Stimulated activated CD4-positive, alpha-beta T cell treated with anti-CD3 and anti-CD28 coated beads, TNF-alpha, amount 100 ng/mL, for 24 hours (primary cell): ENCODE measurements at places on chromosomes 12 and 14.

- DNase-seq, result no peak
Measured at GRCh38 chr12:110004598-110004997, 5.4 kb downstream of the ANKRD13A start.

- no peak for DNase-seq
Measured at GRCh38 chr12:27780612-27781408, 774 bp upstream of the MANSC4 start.

GRCh38 chr14:84535976-84536375, 994.0 kb upstream of the FLRT2 start:
- no peak for DNase-seq

- DNase-seq, result no peak
Measured at GRCh38 chr14:50320283-50320682, 8.2 kb downstream of the DMAC2L start.

GRCh38 chr12:78386871-78387270, 477.7 kb upstream of the SYT1 start:
- DNase-seq, result no peak

GRCh38 chr12:10184261-10184843, 5.5 kb downstream of the TMEM52B start:
- no peak for DNase-seq

GRCh38 chr14:90697132-90697531, 119.1 kb downstream of the TTC7B start:
- DNase-seq, result no peak

GRCh38 chr12:60100160-60100559, 504.3 kb downstream of the SLC16A7 start:
- no peak for DNase-seq

- DNase-seq, result no peak
Measured at GRCh38 chr12:27333403-27334009, 870 bp downstream of the BMAL2 start.

- DNase-seq, result no peak
Measured at GRCh38 chr12:13288937-13289652, 92.6 kb downstream of the EMP1 start.

DNA sequence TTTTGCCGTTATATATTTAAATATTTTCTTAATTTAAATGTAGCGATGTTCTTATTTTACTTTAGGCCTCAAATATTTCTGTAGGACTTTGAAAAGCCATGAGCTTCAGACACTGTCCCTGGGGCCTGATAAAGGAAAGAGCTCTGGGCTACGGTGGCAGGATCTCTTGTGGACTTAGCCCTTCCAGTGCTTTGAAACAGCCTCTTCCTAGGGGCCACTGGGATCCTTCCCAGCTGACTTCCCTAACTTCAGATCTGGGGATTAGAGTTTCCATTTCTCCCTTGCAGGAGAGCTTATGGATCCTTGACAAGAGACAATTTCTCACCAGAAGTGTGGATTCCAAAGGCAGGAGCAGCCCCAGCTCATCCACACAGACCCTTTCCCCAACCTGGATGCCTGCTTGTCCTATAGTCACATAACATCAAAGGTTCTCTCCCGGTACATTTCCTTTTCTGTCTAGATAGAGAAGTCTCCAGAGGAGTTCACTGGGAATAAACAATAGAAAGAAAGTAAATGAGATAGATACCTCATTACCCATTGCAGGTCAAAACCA, 221.4 kb downstream of the TTC6 start:
- no peak for DNase-seq

- no peak for DNase-seq
Measured at GRCh38 chr14:54867011-54867410, 35.6 kb downstream of the GCH1 start.

- no peak for DNase-seq
Measured at GRCh38 chr14:31785574-31785973, 224.4 kb downstream of the NUBPL start.

- no peak for DNase-seq
Measured at GRCh38 chr14:75911883-75912282, 69.9 kb downstream of the TGFB3 start.

GRCh38 chr12:163406-163986, 50.5 kb downstream of the SLC6A12 start:
- no peak for DNase-seq

GRCh38 chr14:71852181-71852580, 80.0 kb upstream of the RGS6 start:
- DNase-seq, result no peak

DNA sequence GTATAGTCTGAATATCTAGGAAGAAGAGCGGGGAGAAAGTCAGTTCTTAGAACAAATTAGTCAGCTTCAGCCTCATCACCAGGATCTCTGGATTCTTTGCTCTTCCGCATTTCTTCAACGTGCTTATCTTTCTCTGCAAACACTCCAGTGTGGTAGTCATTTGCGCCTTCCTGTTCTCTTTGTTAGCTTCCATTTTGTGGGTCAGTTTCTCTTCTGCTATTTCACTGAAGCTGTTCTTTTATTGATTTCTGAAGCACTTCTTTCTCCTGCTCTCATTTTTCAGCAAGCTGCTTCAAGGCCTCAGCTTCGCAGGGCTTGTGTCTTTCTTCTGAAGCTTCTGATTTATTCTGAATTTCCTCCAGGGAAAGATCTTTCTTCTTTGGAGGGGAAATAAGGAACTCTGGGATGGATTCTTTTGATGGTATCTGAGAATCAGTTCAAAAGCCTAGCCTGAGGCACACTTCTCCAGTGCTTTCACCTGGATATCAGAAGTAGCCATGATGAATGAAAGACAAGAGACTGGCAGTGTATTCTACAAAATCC, 13.5 kb downstream of the AMN1 start:
- no peak for DNase-seq

- no peak for DNase-seq
Measured at GRCh38 chr12:46089414-46090162, 99.2 kb upstream of the SCAF11 start.

DNA sequence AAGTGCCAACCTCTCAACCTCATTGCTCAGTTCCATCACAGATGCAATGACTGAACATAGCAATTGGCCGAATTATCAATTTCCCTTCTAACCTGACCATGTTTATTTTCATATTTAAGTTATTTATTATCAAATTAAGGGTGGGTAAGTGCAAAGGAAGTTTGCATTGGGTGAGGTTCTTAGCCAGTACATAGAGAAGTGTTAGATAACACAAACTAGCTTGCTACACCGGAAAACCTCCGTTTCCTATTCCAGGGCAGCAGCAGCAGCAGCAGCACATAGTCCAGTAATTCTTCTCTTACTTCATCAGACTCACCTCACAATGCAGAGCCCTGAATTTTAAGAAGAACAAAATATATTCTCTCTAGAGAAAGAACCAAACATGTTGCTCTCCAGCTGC, 200.5 kb upstream of the OR4E1 start:
- DNase-seq, result no peak

DNA sequence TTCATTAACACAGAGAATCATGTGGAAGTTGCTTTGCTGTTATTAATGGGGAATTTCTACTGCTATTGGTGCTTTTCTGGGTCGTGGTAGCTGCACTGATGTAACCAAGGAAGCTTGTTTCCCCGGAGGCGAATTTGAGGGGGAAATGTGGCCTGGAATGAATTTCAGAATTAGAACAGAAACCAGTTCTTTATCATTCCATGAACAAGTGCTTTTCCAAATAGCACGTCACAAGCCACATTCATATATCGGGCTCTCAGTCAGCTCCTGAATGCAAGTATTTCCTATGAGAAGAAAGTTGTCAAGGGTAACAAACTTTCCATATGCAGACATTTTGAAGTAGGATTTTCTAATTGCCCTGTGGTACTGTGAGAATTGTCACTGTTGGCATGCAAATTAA, 1353.2 kb downstream of the AACS start:
- no peak for DNase-seq

GRCh38 chr14:102965971-102966655, 43.6 kb downstream of the AMN start:
- DNase-seq, result no peak

- DNase-seq, result no peak
Measured at GRCh38 chr12:109605599-109606228, 32.1 kb downstream of the MVK start.

GRCh38 chr12:39623919-39624318, 4.3 kb upstream of the ABCD2 start:
- DNase-seq, result no peak

GRCh38 chr12:89951050-89951693, 242.5 kb upstream of the ATP2B1 start:
- DNase-seq, result no peak

GRCh38 chr14:100780246-100780645, 45.7 kb upstream of the MEG3 start:
- no peak for DNase-seq

- DNase-seq, result no peak
Measured at GRCh38 chr12:30967026-30967425, 40.5 kb downstream of the TSPAN11 start.

GRCh38 chr14:59262717-59263454, 74.4 kb downstream of the DAAM1 start:
- DNase-seq, result no peak

DNA sequence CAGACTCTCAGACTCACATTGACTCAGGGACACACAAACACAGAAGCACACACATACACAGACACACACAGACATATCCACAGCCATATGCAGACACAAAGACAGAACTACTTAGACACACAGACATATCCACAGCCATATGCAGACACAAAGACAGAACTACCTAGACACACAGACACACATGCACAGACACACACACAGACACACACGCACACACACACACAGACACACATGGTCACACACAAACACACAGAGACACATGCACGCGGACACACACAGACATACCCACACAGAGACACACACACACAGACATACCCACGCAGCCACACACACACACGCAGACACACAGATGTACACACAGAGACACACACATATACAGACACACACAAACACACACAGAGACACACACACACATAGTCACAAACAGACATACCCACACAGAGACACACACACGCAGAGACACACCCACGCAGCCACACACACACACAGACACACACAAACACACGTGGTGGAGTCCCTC, 25.7 kb downstream of the SERPINA1 start:
- no peak for DNase-seq

- DNase-seq, result no peak
Measured at GRCh38 chr12:121022713-121023112, 6.4 kb upstream of the C12orf43 start.

- DNase-seq, result no peak
Measured at GRCh38 chr14:74413627-74414026, 12.4 kb downstream of the SYNDIG1L start.

DNA sequence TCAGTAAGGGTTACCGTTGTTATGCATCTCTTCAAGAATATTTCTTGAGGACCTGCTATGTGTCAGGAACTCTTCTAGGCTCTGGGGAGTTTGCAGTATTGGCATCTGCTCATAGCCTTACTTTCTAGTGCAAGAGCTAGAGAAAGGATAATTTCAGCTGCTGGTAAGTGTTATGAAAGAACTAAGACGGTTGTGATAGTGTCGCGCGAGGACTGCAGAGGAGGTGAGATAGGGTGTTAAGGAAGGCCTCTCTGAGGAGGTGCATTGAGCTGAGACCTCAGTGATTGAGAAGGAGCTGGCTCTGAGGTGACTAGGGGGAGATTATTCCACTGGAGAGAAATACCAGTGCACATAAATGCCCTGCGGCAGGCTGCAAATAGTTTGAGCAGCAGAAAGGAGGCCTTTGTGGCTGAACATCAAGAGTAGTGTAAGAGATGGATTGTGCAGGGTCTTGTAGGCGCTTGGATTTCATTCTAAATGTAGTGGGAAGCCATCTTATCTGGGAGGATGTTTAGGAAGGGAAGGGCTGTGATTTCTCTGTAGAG, 824 bp downstream of the DDX55 start:
- no peak for DNase-seq

GRCh38 chr12:63889721-63890509, 45.4 kb downstream of the SRGAP1 start:
- no peak for DNase-seq

DNA sequence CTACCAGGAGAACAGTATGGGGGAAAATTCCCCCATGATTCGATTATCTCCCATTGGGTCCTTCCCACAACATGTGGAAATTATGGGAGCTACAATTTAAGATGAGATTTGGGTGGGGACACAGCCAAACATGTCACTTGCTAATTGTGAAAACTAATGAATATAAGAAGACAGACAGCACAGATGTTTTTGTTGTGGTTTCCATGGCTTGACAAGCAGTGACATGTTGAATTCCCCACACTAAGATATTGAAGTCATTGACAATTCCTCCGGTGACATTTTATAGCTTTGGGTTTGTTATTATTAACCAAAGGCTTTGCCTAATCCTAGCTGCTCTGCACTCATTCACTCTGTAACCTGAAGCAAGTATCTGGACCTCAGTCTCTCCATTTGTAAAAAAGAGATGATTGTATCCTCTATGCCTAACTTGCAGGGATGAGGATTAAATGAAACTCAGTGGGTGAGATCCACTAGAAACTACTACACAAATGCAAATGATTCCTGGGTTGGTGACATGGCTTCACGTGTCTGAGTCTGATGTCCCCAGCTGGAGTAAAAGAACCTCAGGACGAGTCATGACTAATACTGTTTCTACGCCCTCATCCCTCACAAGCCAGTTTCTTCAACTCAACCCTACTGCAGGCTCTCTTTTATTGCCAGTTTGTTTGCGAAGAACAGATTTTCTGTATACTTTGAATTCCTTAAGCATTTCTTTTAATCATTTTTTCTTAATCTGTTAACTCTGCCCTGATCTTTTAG, 71.6 kb downstream of the ASCL1 start:
- DNase-seq, result no peak

- DNase-seq, result no peak
Measured at GRCh38 chr14:94952097-94952496, 182.2 kb upstream of the GSC start.

DNA sequence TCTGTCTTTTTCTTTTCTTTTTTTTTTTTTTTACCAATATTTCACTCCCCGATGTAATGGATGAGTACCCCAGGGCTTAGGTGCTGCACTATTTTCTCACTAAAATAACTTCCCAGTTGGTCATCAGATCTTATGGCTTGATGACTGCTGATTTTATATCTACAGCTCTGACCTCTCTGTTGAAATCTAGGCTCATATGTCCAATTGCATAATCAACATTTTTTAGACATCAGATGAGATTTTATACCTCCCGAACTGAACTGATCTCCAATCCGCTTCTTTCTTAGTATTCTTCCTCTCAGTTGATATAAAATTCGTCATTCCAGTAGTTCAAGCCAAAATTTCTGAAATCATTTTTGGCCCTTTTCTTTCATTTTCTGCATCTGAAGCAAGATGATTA, 1236.5 kb downstream of the SLC16A7 start:
- DNase-seq, result no peak

DNA sequence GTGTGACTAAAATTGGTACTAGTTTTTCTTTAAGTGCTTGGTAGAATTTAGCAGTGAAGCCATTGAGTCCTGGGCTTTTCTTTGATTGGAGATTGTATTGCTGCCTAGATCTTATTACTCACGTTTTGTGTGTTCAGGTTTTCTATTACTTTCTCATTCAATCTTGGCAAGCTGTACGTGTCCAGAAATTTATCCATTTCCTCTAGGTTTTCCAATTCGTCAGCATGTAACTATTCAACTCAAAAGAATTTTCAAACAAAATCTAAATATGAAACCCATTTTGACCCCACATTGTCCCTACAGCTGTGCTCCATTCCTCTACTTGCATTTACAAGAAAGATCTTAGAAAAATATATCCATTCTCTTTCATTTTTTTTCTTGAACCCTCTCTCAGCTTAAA, 1613.4 kb upstream of the SEL1L start:
- DNase-seq, result no peak
